ENCODE measurements at places on chromosomes 2 and 18.

DNA sequence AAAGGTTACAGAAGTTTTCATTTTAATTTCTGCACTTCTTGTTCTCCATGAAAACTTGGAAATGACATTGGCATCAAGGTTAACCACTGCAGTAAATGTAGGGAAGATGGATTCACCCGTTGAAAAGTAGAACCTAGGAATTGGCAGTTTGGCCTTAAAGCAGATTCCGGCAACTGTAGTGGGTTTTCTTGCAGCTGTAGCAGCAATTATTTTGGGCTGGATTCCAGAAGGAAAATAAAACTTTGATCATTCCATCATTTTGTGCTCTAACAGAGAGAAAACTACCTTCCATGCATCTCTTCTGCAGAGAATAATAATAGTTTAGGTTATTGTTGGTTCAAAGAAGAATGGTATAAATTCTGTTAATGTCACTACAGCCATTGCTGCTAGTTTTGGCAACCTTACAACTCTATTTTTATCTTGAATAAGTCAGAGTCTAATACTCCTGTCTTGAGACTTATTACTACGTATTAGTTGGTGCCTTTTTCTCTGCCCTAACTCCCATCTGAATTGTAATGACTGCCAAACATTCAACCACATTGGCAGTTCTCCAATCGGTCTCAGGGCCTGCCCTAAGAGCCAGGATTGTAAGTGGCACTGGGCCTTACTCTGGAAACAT is 178.1 kb upstream of the PIEZO2 start:
- no peak for DNase-seq

DNA sequence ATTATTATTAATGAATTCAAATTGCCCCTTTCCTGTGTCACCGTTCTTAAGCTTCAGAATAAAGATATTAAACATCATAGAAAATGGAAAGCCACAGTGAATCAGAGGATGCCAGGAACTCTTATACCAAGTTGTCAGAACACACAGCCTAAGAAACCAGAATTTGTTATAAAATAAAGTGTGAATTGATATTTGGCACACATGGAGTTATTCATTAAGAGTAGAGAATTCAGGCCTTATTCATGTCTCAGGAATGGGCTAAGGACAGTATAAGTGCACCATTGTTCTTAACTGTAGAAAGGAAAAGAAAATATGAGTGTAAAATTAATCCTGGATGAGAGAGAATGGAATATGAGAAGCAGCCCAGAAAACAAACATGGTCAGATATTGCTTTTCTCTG is 86.7 kb upstream of the ATP8B1 start:
- DNase-seq: no peak

DNA sequence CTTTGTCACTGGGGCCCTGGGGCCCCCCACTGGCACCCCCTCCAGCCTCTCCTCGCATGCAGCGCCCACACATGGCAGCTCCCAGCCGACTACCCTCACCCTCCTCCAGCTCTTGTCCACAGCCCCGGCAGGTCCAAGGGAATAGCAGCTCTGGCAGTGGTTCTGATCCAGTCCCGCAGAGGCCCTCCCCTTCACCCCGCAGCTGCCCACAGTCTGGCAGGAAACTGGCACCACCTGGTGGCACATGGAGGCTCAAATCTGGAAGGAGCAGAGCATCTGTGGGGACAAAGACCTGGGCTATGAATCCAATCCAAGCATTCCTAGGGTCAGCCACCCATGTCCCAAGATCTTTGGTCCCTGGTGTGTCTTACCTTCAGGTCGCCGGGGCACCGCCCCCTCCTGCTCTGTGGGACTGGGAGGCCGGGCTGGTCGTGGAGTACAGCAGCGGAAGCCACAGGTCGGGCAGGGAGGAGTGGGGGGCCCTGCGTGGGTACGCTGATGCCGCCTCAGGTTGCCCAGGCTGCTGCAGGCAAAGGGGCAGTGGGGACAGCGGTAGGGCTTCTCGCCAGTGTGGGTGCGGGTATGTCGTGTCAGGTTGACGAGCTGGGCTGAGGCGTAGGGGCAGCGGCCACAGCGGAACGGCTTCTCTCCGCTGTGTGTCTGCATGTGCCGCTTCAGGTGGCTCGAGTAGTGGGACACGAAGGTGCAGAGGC is 2.3 kb downstream of the ZNF513 start:
- DNase-seq: no peak

DNA sequence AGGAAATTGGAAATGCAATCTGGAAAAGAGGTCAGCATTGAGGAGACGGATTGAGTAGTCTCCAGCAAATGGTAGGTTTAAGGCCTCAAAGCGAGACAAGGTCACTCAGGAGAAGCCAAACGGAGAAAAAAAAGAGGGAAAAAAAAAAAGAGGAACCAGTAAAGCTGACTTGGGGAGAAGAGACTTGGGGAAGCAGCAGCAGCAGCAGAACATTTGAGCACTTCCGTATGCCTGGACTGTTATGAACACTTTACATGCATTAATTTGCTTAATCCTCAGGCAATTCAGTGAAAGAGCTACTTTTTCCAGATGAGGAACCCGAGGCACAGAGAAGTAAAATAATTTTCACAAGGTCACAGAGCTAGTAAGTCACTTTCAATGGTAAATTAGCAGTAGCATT is 81.3 kb downstream of the OSBPL6 start:
- no peak for DNase-seq

Measured in stimulated activated CD4-positive, alpha-beta T cell treated with anti-CD3 and anti-CD28 coated beads, Interleukin-1b, Interleukin-23, amount 100 ng/mL, for 24 hours (primary cell).